ENCODE measurements at places on chromosomes 5 and 9.

GRCh38 chr5:39520232-39520572 is 95.4 kb upstream of the DAB2 start:
- DNase-seq, result no peak

- DNase-seq, result no peak
These were observed 27.2 kb downstream of the CCDC69 start for GRCh38 chr5:151196556-151197290.

DNA sequence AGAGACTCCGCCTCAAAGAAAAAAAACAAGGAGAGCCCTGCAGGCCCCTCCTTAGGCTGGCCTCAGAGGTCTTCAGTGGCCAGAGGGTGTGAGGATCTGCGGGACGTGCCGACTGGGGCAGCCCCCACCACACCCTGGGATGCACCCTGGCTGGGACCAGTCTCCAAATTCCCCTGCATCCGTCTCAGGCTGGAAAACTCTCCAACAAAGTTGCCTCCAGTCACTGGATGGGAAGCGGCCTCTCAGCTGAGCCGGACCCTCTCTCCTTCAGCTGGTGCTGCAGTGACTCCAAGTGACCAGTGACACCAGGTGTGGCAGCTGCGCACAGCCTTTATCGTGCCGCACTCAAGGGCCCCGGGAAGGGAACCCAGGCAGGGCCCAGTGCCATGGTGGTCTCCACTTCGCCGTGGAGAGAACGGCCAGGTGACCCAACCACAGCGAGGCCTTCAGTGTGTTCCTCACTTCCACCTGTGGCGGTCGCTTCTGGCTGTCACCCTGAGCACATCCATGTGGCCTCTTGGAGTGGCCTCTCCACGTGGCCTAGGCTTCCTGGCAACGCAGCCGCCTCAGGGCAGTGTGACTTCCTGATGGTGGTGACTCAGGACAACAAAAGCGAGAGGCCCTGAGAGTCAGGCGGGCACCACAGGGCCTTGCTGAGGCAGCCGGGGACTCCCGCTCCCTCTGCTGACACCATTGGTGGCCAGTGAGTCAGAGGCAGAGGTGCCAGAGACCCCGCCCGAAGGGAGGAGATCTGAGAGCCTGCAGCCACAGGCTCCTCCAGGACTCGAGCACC is 19.3 kb upstream of the CAMSAP1 start:
- DNase-seq, result peak; percentile 45

DNA sequence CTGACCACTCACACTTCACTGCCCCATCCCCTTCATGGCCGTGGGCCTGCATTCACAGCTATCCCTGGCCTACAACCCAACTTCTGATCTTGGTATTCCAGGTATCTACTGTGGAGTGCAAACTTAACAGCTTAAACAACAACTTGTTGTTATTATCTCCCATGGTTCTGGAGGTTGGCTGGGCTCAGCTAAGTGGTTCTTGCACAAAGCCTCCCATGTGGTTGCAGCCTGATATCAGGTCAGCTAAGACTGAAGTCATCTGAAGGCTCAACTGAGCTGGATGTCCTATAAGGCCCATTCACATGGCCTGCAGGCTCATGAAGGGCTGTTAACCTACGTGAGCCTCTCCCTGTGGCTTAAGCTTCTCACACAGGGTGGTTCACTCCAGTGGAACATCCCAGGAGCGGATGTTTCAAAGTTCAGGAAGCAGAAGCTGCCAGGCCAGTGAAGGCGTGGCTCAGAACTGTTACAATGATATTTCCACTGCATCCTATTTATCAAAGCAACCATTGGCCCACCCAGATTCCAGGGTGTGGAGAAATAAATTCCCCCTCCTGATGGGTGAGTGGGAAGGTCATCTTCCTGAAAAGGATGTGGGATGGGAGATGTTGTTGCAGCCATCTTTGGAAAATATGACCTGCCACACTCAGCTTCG is 30.0 kb upstream of the TRIO start:
- no peak for DNase-seq

DNA sequence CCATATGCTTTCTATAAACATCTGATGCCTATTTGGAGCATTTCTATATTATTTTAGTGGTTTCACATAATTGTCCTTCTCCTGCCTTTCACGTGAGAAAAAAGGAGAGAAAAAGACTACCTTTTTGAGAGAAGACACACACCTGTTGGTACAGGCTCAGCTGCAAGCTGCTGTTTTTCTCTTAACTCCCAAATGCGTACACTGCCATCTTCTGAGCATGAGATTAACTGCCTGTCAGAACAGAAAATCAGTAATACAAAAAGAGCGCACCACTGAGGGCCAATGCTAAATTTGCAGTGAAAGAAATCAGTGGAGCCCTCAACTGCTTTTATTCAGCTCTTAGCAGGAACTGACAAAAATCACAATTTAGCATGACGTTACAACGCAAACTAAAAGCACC is 54.9 kb downstream of the WDR41 start:
- DNase-seq, result no peak

- no peak for DNase-seq
These were observed 293.3 kb downstream of the FANCC start for GRCh38 chr9:95024097-95024671.

DNA sequence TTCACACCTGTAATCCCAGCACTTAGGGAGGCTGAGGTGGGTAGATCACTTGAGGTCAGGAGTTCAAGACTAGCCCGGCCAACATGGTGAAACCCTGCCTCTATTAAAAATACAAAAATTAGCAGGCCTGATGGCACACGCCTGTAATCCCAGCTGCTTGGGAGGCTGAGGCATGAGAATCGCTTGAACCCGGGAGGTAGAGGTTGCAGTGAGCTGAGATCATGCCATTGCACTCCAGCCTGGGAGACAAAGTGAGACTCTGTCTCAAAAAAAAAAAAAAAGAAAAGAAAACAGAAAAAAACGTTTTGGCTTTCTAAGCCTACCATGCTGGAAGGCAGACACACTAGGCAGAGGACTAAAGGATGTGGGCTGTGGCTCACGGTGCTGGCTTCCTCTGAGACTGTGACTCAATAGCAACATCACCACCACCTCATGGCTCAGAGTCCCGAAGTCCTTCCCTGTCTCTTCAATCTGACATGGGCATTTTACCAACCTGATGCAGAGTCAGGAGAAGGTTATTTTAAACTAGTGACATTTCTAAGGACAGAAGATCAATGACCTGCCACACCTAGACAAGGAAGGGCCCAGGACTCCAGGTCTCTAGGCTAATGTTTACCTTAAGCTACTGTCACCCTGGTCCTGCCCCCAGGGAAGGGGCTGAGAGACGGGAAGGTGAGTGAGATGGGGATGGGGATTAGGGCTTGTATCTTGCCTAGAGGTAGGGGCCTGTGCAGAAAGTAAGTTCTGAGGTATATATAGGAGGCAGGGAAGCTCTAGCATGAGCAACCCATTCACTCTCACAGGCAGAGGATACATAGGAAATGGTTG is 3.7 kb downstream of the ECSCR start:
- peak; percentile 87 for DNase-seq

- DNase-seq, result no peak
These were observed 98.8 kb upstream of the KLF4 start for GRCh38 chr9:107588393-107588792.

GRCh38 chr5:477247-477646 is 34.3 kb downstream of the EXOC3 start:
- no peak for DNase-seq

- no peak for DNase-seq
These were observed 227.6 kb upstream of the DAP start for GRCh38 chr5:10988622-10989021.

- no peak for DNase-seq
These were observed 12.4 kb downstream of the NACC2 start for GRCh38 chr9:136082496-136083361.

DNA sequence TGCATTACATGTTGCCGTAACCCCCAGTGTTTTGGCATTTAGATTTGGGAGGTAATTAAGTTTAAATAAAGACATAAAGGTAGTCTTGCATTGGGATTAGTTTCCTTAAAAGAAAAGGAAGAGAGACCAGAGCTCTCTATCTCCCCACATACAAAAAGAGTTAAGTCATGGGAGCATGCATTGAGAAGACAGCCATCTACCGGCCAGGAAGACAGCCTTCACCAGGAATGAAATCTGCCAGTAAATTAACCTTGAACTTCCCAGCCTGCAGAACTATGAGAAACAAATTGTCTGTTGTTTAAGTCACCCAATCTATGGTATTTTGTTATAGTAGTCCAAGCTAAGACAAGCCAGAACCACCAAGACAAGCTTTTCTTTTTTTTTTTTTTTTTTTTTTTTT is 567.0 kb upstream of the CDH18 start:
- no peak for DNase-seq

GRCh38 chr5:35218981-35219380 is 11.3 kb downstream of the PRLR start:
- DNase-seq, result no peak

GRCh38 chr9:32701321-32702022 is 66.0 kb upstream of the TAF1L start:
- no peak for DNase-seq

DNA sequence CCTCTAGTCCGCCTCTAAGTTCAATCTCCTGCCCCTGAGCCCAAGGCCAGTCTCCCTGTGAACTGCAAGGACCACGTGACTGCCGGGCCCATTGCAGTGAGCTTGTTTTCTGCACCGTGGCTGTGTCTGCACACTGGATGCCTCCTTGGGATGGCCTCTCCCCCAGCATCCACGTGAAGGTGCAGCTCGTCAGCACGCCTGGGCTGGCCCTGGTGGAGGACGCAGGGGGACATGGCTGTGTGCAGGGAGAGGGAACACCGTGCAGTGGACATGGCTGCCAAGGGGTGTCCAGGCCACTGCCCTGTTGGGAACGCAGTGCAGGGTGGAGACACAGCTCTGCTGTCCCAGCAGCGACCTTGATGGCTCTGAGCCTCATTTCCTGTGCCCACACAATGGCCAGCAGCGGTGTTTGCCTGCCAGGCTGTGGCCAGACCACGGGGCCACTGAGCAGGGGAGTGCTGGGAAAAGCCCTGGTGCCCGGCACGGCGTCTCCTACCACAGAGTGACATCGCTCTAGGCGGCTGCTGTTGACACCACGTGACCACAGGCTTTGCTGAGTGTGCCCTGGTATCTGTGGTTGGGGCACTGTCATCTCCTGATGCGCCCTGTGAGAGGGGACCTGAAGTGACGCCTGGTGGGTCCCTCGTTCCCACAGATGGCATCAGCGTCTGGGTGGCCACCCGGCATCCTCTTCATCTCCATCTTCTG is 26.9 kb upstream of the EXOC3 start:
- DNase-seq, result no peak

- DNase-seq, result no peak
These were observed 6.2 kb downstream of the ARSI start for GRCh38 chr5:150296496-150296895.

DNA sequence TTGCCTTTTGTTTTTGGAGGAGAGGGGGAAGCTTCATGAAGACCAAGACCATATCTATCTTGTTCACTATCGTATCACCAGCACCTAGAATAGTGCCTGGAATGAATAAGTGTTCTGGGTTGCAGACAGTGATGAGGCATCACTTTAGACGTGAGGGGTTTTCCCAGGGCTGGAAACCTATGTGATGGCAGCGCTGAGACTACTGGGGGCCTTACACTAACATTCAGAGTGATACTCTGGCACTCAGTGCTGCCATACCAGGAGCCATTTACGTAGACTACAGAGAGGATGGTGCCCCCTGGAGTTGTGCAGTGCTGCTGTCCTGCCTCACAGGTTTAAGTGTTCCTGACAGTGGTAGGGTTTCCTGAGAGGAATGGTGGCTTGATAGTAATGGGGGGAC is 6.9 kb downstream of the CCL19 start:
- DNase-seq, result no peak

- no peak for DNase-seq
These were observed 697.0 kb upstream of the RGMB start for GRCh38 chr5:98076501-98076900.

DNA sequence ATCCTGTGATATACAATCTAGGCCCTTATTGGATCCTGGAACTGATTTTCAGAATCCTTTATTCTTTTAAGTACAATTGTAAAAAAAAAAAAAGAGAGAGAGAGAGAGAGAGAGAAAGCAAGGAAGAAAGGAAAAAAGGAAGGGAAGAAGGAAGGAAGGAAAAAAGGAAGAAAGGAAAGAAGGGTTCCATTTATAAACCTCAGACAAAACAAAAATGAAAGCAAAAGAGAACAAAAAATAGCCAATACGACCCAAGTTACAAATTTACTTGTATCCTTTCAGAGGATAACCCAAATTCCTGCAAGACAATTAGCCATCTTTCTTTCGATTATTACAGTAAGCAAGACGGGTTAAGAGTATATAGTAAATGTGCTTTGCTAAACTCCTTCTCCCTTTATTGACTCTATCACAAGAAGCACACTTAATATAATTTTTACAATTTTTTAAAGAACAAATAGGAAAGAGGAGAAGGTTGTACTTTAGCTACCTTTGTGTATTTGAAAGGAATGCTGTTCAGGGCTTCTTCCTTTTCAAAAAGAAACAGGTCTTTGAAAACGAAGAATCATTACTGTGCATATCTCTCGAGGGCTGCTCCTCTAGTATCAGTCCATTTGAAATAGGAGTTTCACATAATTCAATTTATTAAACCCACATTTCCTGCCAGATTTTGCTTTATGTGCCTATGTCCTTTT is 543.3 kb downstream of the RAB3C start:
- DNase-seq, result no peak

- DNase-seq, result no peak
These were observed 169.7 kb upstream of the CD180 start for GRCh38 chr5:67366276-67366675.

- DNase-seq, result no peak
These were observed 1990.5 kb downstream of the MAT2B start for GRCh38 chr5:165495829-165496380.

All from CD4-positive, alpha-beta T cell treated with Interleukin-6 for 4 hours (primary cell).